Effector memory CD4-positive, alpha-beta T cell (primary cell): ENCODE measurements at places on chromosomes 2 and 18.

DNA sequence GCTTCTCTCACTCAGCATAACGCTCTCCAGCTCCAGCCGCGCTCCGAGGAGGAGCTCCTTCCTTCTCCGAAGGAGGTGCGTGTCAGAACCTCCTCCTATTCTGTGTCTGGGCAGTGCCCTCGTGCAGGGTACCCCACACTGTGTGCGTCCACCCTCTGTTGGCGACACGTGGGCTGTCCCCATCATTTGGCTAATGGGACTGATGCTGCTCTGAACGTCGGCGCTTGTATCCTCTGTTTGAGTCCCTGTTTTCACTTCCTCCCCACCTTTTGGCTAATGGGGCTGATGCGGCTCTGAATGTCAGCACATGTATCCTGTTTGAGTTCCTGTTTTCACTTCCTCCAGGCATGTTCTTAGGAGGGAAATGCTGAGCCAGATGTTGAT is 22.2 kb downstream of the KCNG2 start:
- no peak for DNase-seq
- no peak overlapping the region for H3K27ac ChIP-seq
- no peaks in the 10 kb centered on the region for H3K27me3 ChIP-seq
- no peak overlapping the region for H3K4me3 ChIP-seq
- H3K4me1 ChIP-seq: no peaks in the 10 kb centered on the region
- H3K36me3 ChIP-seq: no peaks in the 10 kb centered on the region

DNA sequence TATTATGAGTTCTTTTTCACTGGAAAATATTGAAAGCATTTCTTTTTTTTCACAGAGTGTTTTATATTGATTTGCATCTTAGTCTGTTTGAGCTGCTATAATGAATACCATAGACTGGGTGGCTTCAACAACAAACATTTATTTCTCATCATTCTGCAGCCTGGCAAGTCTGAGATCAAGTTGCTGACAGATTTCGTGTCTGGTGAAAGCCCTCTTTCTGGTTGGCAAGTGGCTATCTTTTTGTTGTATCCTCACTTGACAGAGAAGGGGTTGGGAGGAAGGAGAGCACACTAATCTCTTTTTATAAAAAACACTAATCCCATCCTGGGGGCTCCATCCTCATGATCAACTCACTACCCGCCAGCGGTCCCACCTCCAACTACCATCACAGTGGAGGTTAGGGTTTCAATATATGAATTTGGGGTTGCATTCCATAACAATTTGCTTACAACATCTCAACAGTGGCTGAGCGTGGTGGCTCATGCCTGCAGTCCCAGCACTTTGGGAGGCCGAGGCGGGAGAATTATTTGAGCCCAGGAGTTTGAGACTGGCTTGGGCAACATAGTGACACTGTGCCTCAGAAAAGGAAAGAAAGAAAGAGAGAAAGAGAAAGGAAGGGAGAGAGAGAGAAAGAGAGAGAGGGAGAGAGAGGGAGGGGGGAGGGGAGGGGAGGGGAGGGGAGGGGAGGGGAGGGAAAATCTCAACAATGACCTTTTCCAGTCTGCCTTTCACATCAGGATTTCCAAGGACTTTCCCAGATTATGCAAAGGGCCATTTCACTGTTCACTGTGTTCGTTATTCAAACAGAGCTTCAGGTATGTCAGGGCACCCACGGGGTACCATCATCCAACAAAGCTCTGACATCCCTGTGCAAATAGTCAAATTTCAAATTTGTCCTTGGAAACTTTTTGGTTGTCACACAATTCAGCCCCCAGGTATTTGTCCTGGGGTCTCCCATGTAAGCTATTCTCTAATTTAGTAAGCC is 111.1 kb downstream of the AP1S3 start:
- H3K4me3 ChIP-seq: no peak overlapping the region
- no peak overlapping the region for H3K27ac ChIP-seq
- H3K4me1 ChIP-seq: peaks cover 3% of the 10 kb centered on the region
- no peaks in the 10 kb centered on the region for H3K36me3 ChIP-seq
- no peaks in the 10 kb centered on the region for H3K27me3 ChIP-seq

- H3K27ac ChIP-seq: no peak overlapping the region
- H3K4me1 ChIP-seq: peaks cover 18% of the 10 kb centered on the region
- no peaks in the 10 kb centered on the region for H3K36me3 ChIP-seq
Measured at GRCh38 chr2:177396703-177397460, 4.3 kb downstream of the AGPS start.

DNA sequence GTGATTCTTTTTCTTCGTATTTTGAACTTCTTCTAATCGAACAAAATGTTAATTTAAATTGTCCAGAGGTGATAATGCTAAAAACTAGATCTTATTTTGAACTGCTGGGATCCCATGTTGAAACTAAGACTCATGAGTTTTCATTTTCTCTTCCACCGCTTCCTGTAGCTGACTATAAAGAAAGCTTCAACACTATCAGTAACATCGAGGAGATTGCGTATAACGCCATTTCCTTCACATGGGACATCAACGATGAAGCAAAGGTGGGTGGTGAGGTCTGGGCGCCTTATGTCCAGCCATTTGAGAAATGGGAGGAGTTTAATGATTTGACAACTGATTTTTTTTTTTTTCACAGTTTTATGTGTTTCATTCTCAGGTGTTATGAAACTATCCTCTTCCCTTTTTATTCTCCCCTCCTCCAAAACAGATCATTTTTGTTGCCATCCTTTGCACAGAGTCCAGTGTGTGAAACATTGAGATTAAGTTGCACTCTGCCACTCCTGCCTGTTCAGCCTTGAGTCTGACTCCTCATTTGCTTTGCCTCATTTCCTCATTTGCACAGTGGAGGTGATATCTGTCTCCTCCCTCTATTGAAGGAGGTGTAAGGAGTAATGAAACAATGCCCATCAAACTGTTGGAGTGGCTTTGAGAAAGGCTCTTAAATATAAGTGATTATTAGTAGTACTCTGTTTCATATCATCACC is 13.8 kb downstream of the GRHL1 start:
- no peaks in the 10 kb centered on the region for H3K4me1 ChIP-seq
- no peaks in the 10 kb centered on the region for H3K36me3 ChIP-seq
- H3K4me3 ChIP-seq: no peak overlapping the region
- H3K27me3 ChIP-seq: no peaks in the 10 kb centered on the region

DNA sequence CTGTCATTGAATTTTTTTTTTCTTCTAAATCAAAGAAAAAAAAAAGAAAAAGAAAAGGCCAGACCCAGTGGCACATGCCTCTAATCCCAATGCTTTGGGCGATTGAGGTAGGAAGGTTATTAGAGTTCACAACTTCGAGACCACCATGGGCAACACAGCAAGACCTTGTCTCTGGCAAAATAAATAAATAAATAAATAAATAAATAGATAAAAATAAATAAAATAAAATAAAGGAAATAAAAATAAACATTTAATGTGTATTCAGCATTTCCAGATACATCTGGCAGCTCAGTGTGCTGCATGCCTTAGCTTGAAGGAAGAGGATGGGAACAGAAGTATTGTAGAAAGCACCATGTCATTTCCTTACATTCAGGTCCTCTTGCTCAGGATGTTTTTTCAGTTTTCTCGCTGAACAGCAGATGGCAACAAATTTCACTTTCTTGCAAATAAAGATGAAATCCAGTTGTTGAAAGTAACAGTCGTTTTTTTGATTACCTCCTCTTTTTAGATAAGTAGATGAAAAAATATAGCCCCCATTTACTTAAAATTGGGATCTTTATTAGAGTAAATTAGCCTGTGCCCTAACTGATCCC is 25.7 kb upstream of the FAM178B start:
- no peaks in the 10 kb centered on the region for H3K27me3 ChIP-seq
- no peak overlapping the region for H3K4me3 ChIP-seq
- H3K36me3 ChIP-seq: no peaks in the 10 kb centered on the region
- no peak for DNase-seq
- no peak overlapping the region for H3K27ac ChIP-seq

- peak; percentile 30 for DNase-seq
- no peaks in the 10 kb centered on the region for H3K4me1 ChIP-seq
- no peaks in the 10 kb centered on the region for H3K27me3 ChIP-seq
- H3K36me3 ChIP-seq: no peaks in the 10 kb centered on the region
- no peak overlapping the region for H3K4me3 ChIP-seq
Measured at GRCh38 chr2:152635635-152636298, 81.5 kb downstream of the PRPF40A start.

DNA sequence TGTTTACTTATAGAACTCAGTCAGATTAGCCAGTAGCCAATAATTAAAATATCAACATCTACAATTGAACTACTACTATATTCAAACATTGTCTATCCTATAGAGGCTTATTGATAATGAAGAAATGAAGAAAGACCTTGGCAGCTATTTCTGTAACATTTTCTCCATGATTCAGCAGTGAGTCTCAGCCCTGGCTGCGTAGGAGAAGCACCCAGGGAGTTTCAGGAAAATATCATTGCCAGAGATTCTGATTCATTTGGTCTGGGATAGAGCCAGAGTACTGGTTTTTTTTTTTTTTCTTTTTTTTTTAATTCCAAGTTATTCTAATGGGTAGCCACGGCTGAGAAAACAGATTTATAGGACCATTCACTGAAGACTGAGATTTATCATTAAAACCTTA is 404.8 kb downstream of the TXNL1 start:
- H3K27me3 ChIP-seq: no peaks in the 10 kb centered on the region
- H3K27ac ChIP-seq: no peak overlapping the region
- H3K4me3 ChIP-seq: no peak overlapping the region
- no peaks in the 10 kb centered on the region for H3K36me3 ChIP-seq
- no peak for DNase-seq
